ENCODE measurements at places on chromosomes 4 and X.

DNA sequence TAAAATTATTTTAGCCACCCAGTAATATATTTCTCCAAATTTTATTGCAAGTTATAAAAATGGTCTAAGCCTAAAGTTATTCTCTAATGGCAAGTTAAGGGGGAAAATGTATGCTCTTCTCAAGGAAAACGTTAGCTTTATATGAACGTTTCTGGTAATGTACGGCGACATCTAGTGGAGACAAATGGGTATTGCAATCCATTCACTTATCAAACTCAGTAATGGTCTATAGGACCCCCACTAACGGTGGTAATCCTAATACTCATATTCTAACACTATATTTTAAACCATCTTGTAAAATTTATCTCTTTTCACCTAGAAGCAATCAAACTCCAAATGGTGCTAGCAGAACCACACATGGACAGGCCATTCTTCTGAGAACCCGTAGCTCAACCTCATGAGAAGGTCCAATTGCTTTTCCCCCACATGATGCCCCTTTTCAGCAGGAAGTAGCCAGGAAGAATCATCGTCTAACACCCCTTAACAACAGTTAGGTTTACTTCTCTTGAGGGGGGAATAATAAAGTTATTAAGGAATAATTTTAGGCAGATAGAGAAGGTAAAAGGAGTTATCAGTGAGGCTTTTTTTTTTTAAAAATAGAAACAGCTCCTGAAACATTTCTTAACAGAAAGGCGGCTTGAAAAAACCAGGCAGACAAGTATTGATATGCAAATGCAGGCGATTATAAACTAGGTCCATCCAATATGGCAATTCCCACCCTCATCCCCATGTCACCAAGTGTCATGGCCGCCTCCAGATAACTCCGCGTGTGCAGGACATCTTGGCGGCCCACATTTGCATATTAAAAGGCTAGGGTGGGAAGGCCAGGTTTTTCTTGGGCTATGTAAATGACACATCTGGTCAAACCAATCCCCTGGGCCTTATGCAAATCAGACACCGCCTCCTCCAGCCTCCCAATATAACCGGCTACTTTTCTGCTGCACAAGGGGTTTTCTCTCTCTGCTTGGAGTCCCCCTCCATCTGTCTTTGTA, 35.0 kb downstream of the NUDT11 start:
- DNase-seq: no peak

GRCh38 chrX:78321809-78322208, 5.6 kb downstream of the CYSLTR1 start:
- DNase-seq: no peak

DNA sequence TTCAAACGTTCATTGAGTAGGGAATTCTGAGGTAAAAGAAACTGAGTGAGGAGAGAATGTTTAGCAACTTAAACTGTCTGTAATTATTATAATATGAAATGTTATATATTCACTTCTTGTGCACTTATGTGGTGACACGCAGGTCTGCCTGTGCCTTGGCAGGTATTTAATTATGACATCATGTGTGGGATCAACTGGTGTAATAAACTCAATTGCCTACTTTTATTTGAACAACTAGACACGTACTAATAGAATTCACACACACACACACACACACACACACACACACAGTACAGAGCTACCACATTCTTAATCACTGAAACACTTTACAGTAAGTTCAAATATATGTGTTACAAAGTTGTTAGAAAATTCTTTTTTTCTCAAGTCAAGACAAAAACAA, 20.7 kb upstream of the SLC25A31 start:
- DNase-seq: no peak

GRCh38 chrX:14712096-14712495, 160.8 kb downstream of the FANCB start:
- DNase-seq: no peak

GRCh38 chr4:41683326-41683725, 65.2 kb downstream of the PHOX2B start:
- DNase-seq: no peak
